ENCODE measurements at places on chromosomes 5 and 9. TPM values are rescaled to one million over a fixed set of nuclear protein-coding genes. Genes with fewer than 3 reads are reported as not detected.

DNA sequence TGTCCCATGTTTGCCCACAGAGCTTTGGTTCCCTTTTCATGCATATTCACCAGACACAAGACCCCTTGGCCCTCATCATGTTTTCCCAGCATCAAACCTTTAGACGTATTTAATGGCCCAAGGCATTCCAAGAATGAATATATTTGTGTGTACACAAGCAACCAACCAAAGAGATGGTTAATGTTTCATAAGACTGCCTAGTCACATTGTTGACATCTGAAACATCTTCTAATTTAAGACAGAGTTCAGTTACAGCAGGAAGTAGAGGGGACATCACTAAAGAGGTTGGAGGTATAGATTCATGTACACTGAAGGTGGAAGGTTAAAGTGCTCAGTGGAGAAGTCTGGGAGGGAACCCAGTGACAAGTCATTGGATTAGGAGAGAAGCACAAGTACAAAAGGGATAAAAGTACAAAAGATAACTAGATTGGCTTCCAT lies 49.1 kb downstream of the SUSD1 start:
- H3K4me1 ChIP-seq, result no peaks in the 10 kb centered on the region
- H3K27me3 ChIP-seq, result no peaks in the 10 kb centered on the region
- H3K4me3 ChIP-seq, result no peak overlapping the region
- no peaks in the 10 kb centered on the region for H3K36me3 ChIP-seq

GRCh38 chr9:130870491-130871381 lies 25.9 kb downstream of the QRFP start:
- H3K4me1 ChIP-seq, result no peaks in the 10 kb centered on the region
- no peak for DNase-seq
- H3K36me3 ChIP-seq, result peaks cover 31% of the 10 kb centered on the region

ARID3C gene
- total RNA-seq, result not detected

- H3K4me3 ChIP-seq, result no peak overlapping the region
- no peaks in the 10 kb centered on the region for H3K4me1 ChIP-seq
- no peaks in the 10 kb centered on the region for H3K36me3 ChIP-seq
- DNase-seq, result no peak
Measured at GRCh38 chr9:71626395-71626794, 141.9 kb downstream of the CEMIP2 start.

TLE1 gene
- total RNA-seq, result 0.89 TPM

PCDHAC1 gene
- total RNA-seq, result not detected

GRCh38 chr9:136954270-136955083 lies 2.4 kb downstream of the LCN12 start:
- no peaks in the 10 kb centered on the region for H3K36me3 ChIP-seq
- no peak for DNase-seq
- H3K4me1 ChIP-seq, result peaks cover 25% of the 10 kb centered on the region
- H3K4me3 ChIP-seq, result no peak overlapping the region
- H3K27ac ChIP-seq, result no peak overlapping the region

HTR4 gene
- total RNA-seq, result not detected

PTGS1 gene
- total RNA-seq, result 0.28 TPM

- no peaks in the 10 kb centered on the region for H3K36me3 ChIP-seq
- peak overlapping the region; percentile 89 for H3K27ac ChIP-seq
- H3K4me1 ChIP-seq, result peaks cover 71% of the 10 kb centered on the region
- DNase-seq, result peak; percentile 82
Measured at GRCh38 chr9:272251-273213, 57.9 kb downstream of the DOCK8 start.

GRCh38 chr5:2334719-2335118 lies 416.8 kb downstream of the IRX2 start:
- H3K27me3 ChIP-seq, result no peaks in the 10 kb centered on the region
- no peak overlapping the region for H3K27ac ChIP-seq
- H3K36me3 ChIP-seq, result no peaks in the 10 kb centered on the region
- no peaks in the 10 kb centered on the region for H3K4me1 ChIP-seq

DNA sequence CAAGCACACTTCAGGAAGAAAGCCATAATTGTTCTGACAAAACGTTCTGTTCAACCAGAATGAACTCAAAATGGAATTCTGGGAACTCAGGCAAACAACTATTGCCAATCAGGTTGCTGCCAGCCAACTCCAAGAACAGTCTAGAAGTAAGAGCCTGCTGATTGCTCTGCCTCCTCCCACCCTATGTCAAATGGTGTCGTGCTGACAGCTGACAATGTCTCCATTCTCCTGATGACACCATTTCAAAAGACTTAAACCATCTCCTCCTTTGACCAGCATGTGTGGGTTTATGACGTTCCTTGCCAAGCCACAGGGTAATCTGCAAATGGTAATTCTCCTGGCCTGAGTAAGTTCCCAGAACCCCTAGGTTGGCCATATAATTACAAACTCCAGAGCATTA lies 21.9 kb upstream of the PLIN2 start:
- H3K27ac ChIP-seq, result no peak overlapping the region
- no peaks in the 10 kb centered on the region for H3K36me3 ChIP-seq
- H3K4me1 ChIP-seq, result no peaks in the 10 kb centered on the region
- no peak overlapping the region for H3K4me3 ChIP-seq
- H3K27me3 ChIP-seq, result no peaks in the 10 kb centered on the region

IL9 gene
- total RNA-seq, result not detected

NR2F1-AS1 gene
- total RNA-seq, result not detected

LPAR1 gene
- 0.12 TPM for total RNA-seq

DNA sequence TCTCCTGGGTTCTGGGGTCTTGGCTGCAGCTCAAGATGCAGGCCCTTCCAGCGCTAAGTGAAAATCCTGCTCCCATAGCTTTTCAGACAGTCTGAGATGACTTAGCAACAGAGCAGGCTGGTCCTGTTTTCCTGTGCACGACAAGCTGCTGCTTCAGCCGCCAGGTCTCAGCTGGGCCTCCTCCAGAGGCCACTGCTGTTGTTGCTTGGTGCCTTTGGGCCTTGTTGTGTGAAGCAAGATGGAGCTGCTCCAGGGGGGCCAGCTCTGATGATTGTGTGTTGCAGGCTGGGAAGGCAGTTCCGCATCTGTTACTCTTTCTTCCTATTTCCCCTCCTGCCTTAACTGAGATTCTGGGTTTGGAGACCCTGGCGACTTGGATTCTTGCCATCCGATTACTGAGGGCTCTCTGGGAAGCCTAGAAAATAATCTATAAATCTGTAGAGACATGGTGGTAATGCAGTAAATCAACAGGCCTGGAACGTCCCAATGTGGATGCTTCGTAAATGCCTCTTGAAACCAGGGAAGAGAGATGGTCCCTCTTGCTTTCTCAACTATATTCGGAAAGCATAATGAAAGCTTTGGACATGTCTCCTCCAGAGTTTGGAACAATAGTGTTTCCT lies 3.2 kb downstream of the MAP1B start:
- no peaks in the 10 kb centered on the region for H3K4me1 ChIP-seq
- H3K27ac ChIP-seq, result no peak overlapping the region
- no peak overlapping the region for H3K4me3 ChIP-seq
- no peaks in the 10 kb centered on the region for H3K36me3 ChIP-seq

PKN3 gene
- 1.7 TPM for total RNA-seq

TMEM252 gene
- not detected for total RNA-seq

DNA sequence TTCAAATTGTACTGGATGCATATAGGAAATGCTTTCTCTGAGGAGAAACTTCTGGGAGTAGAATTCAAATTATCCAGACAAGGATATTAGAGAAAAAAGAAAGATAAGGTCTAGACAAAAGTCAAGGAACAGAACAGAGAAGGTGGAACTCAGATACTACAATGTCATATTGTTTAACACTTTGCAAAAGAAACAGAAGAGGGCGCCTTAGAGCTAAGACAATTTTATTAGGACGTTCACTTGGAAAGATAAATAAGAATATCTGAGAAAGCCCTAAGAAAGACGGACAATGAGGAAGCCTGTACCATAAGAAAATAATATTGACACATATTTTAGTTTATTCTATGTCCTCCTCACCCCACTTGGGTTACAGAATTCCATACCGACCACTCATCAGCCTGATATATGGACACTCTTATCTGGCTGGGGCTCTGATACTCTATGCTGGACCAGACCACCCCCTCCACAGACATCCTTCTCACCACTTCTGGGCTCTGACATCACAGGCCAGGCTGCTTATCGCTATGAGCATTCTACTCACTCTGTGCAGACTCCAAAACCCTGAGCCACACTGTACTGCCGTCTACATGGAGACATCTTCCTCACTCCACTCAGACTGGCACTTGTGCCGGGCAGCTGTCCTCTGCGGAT lies 9.1 kb upstream of the AK3 start:
- H3K27me3 ChIP-seq, result no peaks in the 10 kb centered on the region
- H3K4me1 ChIP-seq, result no peaks in the 10 kb centered on the region
- H3K27ac ChIP-seq, result no peak overlapping the region
- no peak for DNase-seq

GRCh38 chr5:157115012-157115411 lies 6.2 kb upstream of the HAVCR2 start:
- no peak overlapping the region for H3K27ac ChIP-seq
- H3K27me3 ChIP-seq, result no peaks in the 10 kb centered on the region
- no peaks in the 10 kb centered on the region for H3K36me3 ChIP-seq
- peaks cover under 1% of the 10 kb centered on the region for H3K4me1 ChIP-seq
- H3K4me3 ChIP-seq, result no peak overlapping the region

GRCh38 chr5:179407191-179408175 lies 62.2 kb upstream of the ADAMTS2 start:
- DNase-seq, result no peak
- H3K4me1 ChIP-seq, result no peaks in the 10 kb centered on the region
- H3K4me3 ChIP-seq, result no peak overlapping the region
- H3K27ac ChIP-seq, result no peak overlapping the region

DNA sequence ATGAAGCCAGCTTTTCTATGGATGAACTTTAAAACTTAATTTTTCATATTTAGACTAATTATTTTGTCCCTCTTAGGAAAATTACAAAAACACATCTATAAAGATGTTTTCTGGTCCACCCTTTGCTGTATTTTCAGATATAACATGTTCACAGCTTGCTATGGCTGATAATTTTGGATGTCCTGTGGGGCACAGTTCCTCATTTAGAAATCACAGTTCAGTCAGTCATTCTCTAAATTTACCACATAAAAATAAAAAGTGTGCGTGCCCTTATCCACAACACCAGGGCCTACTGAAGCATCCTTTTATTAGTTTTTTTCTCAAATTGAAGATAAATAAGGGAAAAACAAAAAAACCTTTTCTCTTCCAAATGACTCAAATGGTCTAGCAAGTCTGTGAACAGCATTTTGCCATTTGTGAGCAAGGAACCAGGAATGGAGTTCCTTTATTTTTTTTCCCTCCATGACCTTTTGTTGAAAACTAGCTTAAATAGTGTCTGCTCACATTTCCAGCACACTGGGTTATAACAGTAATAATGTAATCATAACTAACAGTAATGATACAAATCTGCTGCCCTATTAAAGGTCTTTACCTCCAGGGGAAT lies 87.1 kb downstream of the CEMIP2 start:
- no peaks in the 10 kb centered on the region for H3K27me3 ChIP-seq
- H3K4me3 ChIP-seq, result no peak overlapping the region
- peaks cover 30% of the 10 kb centered on the region for H3K4me1 ChIP-seq
- DNase-seq, result no peak
- H3K27ac ChIP-seq, result no peak overlapping the region

- H3K36me3 ChIP-seq, result no peaks in the 10 kb centered on the region
- H3K27ac ChIP-seq, result no peak overlapping the region
- no peaks in the 10 kb centered on the region for H3K4me1 ChIP-seq
- H3K4me3 ChIP-seq, result no peak overlapping the region
Measured at GRCh38 chr9:99037769-99038483, 67.0 kb upstream of the TGFBR1 start.

DNA sequence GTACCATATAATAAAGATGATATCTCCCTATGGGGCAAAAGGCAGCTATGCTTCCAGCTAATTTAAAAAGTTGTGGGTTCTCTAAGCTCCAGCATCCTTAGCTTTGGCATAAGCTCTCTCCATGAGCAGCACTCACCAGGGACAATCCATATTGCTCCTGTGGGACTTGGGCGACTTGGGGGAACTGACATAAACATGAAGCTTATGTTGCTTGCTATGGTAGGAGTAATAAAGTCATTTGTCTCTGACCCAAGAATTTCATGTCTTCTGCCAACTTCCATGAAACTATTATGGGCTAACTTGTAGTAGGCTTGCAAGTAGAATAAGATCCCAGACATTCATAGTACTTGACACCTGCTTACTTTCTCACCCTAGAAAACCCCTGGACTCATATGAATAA lies 36.2 kb upstream of the TLE4 start:
- no peaks in the 10 kb centered on the region for H3K27me3 ChIP-seq
- no peaks in the 10 kb centered on the region for H3K4me1 ChIP-seq
- no peak for DNase-seq
- H3K4me3 ChIP-seq, result no peak overlapping the region

GABRA6 gene
- not detected for total RNA-seq

DNA sequence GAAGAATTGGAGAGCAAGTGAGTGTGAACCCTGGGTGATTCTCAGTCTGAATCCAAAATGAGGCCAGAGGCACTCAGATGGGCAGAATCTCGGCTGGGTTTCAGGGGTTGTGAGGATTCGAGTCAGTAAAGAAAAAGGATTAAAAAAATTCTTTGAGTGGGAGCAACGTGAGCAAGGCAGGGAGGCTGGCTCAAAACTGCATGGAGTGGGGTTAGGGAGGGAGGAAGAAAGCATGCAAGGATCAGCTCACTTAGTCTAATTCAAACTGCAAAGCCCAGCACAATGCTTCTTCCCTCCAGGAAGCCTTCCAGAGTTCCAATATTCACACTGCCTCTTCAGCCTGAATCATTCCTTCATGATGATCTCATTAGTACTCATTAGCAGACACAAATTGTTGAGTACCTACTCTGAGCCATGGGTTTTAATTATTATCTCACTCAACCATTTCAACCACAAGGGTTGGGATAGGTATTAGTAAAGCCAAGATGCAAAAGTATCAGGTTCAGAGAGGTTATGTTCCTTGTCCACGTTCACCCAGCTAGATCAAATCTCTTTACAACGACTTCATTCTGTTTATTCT lies 95.8 kb downstream of the BRINP1 start:
- H3K36me3 ChIP-seq, result no peaks in the 10 kb centered on the region
- H3K4me3 ChIP-seq, result no peak overlapping the region
- DNase-seq, result no peak
- H3K27ac ChIP-seq, result no peak overlapping the region
- H3K4me1 ChIP-seq, result no peaks in the 10 kb centered on the region

MRPL50 gene
- 23.0 TPM for total RNA-seq

- no peaks in the 10 kb centered on the region for H3K4me1 ChIP-seq
- no peaks in the 10 kb centered on the region for H3K36me3 ChIP-seq
- no peaks in the 10 kb centered on the region for H3K27me3 ChIP-seq
- H3K27ac ChIP-seq, result no peak overlapping the region
Measured at GRCh38 chr9:129403779-129404620, 216.9 kb downstream of the C9orf50 start.

ADAMTS12 gene
- total RNA-seq, result not detected

DNA sequence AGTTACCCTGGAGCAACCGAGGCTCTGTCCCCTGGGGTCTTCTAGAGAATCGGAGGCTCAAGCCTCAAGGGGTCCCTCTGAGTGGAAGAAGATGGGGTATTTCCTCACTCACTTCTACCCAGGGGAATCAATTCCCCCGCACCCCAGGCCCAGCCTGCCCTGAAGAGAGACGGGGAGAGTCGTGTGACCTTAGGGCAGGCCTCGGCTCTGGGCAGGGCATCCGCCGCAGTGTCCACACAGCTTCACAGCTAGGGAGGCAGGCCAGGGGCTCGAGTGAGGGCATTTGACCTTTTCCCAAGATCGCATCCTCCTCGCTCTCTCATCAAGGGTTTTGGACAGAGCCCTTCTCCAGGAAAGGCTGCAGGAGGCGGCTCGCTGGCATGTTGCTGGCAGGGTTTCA lies 57.9 kb upstream of the CNOT6 start:
- no peaks in the 10 kb centered on the region for H3K27me3 ChIP-seq
- no peaks in the 10 kb centered on the region for H3K36me3 ChIP-seq
- no peak overlapping the region for H3K4me3 ChIP-seq
- no peak overlapping the region for H3K27ac ChIP-seq

GRCh38 chr5:170345971-170346370 lies 43.2 kb downstream of the KCNMB1 start:
- H3K27ac ChIP-seq, result no peak overlapping the region
- no peak overlapping the region for H3K4me3 ChIP-seq
- H3K36me3 ChIP-seq, result no peaks in the 10 kb centered on the region
- no peaks in the 10 kb centered on the region for H3K4me1 ChIP-seq
- DNase-seq, result no peak

ACOT12 gene
- total RNA-seq, result not detected
